T-helper 2 cell treated with Interferon-gamma antibody and Interleukin-4, amounts not matched to agents 100 ng/mL and 5 ng/mL, for 36 hours (primary cell): ENCODE measurements at places on chromosomes 12 and 14. TPM values are rescaled to one million over a fixed set of nuclear protein-coding genes. Genes with fewer than 3 reads are reported as not detected.

Gene PAX9
- total RNA-seq: not detected in 2 replicates

Gene C1QL4
- not detected in 2 replicates for total RNA-seq

Gene ALX1
- total RNA-seq: not detected in 2 replicates

Gene CLEC2A
- total RNA-seq: not detected in 2 replicates

Gene PTPN6
- 255 and 267 TPM in 2 replicates for total RNA-seq

Gene PRB2
- not detected in 2 replicates for total RNA-seq

Gene FAM181A
- total RNA-seq: not detected in 2 replicates

Gene LGR5
- total RNA-seq: not detected in 2 replicates

Gene FAIM2
- 0.18 and 0.27 TPM in 2 replicates for total RNA-seq

Gene NANOG
- total RNA-seq: not detected in 2 replicates

Gene RAD51AP1
- 39.6 and 43.4 TPM in 2 replicates for total RNA-seq

Gene SDSL
- total RNA-seq: 0.57 and 0.89 TPM in 2 replicates

Gene CTSG
- 0.18 TPM in 1 of 2 replicates, not detected in the other for total RNA-seq

Gene SPATA7
- total RNA-seq: 2.9 and 3.5 TPM in 2 replicates

Gene GPR137C
- 0.34 and 0.50 TPM in 2 replicates for total RNA-seq
